ENCODE measurements at places on chromosomes 13 and 19.

- no peak for DNase-seq
These were observed 6.2 kb downstream of the HIPK4 start for GRCh38 chr19:40383668-40384248.

- DNase-seq = peak; percentile 24
These were observed 933 bp downstream of the TFPT start for GRCh38 chr19:54114340-54115108.

GRCh38 chr13:80989241-80989640 is 648.3 kb upstream of the SPRY2 start:
- no peak for DNase-seq

- DNase-seq = peak; percentile 14
These were observed 23.2 kb upstream of the GPC5 start for GRCh38 chr13:91375116-91375729.

GRCh38 chr19:18675779-18676178 is 7.7 kb upstream of the CRTC1 start:
- peak; percentile 15 for DNase-seq

DNA sequence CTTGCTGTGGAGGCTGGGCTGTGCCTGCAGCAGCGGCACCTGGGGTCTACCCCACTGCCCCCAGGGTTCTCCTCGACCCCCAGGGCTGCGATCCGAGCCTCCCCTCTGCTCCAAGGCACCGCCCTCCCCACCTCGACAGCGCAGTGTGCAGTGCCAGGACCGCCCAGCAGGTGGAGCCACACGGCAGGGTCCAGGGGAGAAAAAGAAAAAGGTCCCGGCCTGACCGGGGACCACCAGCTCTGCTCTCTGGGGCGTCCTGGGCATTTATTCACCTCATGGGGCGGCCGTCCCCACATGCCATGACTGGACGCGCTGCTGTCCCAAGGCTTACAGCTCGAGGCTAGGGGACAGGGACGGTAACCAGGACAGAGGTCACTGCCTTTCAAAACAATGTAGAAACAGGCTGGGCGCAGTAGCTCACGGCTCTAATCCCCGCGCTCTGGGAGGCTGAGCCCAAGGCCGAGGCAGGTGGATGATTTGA is 10.6 kb downstream of the REXO1 start:
- peak; percentile 14 for DNase-seq

DNA sequence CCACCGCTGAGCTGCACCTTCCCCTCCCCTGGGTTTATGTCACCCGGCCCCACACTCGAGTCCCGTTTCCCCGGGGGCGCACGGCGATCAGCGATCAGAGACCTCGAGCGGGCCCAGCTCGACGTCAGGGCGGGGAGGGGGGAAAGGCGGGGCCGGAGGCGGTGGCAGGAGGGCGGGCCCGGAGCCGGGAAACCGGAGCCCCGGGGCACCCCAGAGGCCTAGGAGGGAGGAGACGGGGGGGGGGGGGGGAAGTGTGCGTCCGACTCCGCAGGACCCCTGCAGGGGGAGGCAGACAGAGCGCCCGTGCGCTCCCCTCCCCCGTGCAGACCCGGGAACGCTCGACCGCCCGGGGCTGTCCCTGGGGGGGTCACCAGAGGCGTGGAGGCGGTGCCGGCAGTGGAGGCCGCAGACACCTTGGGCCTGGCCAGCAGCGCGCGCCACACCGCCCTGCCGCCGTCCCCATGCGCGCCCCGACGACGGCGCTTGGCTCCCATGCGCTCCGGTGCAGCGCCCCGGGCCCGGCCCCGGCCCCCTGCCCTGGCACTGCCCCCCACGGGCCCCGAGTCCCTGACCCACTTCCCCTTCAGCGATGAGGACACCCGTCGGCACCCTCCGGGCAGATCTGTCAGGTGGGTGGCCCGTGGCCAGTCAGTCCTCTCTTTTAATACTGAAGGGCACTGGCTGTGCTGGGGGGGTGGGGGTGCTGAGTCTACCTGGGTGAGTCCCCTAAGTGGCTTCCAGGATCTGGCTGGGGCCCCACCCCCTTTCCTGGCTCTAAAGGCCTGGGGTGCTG is 11.8 kb downstream of the PDE4A start:
- DNase-seq = peak; percentile 67
